ENCODE measurements at places on chromosomes 6 and 20. TPM values are rescaled to one million over a fixed set of nuclear protein-coding genes. Genes with fewer than 3 reads are reported as not detected.

- H3K4me1 ChIP-seq: no peaks in the 10 kb centered on the region
- H3K36me3 ChIP-seq: no peaks in the 10 kb centered on the region
- DNase-seq: no peak
Measured at GRCh38 chr6:3347826-3348225, 89.1 kb downstream of the PSMG4 start.

- H3K27me3 ChIP-seq: no peaks in the 10 kb centered on the region
- no peak overlapping the region for H3K27ac ChIP-seq
- DNase-seq: no peak
Measured at GRCh38 chr6:61959196-61959595, 326.8 kb downstream of the KHDRBS2 start.

GRCh38 chr6:108250240-108250866, 10.5 kb downstream of the SNX3 start:
- no peaks in the 10 kb centered on the region for H3K4me1 ChIP-seq
- no peaks in the 10 kb centered on the region for H3K36me3 ChIP-seq
- no peak overlapping the region for H3K4me3 ChIP-seq
- H3K27me3 ChIP-seq: no peaks in the 10 kb centered on the region
- peak; percentile 29 for DNase-seq

- no peaks in the 10 kb centered on the region for H3K27me3 ChIP-seq
- H3K36me3 ChIP-seq: no peaks in the 10 kb centered on the region
- no peak overlapping the region for H3K27ac ChIP-seq
- H3K4me1 ChIP-seq: peaks cover 18% of the 10 kb centered on the region
- H3K4me3 ChIP-seq: no peak overlapping the region
Measured at GRCh38 chr20:14404515-14404914, 67.1 kb upstream of the FLRT3 start.

DNA sequence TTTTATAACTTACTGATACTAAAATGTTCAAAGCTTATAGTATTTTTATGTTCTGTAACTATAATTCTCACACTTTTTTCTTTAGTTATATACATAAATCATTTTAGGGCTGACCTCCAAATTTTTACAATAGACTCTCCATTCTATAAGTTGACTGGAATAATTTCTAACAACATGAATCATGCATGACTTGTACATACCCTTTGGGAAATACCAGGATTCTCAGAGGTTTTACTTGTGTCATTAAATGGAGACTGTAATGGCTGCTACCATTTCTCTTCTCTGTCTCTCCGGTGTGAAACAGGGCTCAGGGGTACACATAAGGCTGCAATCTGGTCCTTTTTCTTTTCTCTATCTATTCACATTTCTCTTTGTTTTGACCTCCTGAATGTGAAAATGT, 222.2 kb upstream of the FLRT3 start:
- no peak overlapping the region for H3K4me3 ChIP-seq
- DNase-seq: no peak
- no peaks in the 10 kb centered on the region for H3K27me3 ChIP-seq
- peaks cover 28% of the 10 kb centered on the region for H3K4me1 ChIP-seq
- no peak overlapping the region for H3K27ac ChIP-seq

- peaks cover 11% of the 10 kb centered on the region for H3K4me1 ChIP-seq
- H3K36me3 ChIP-seq: no peaks in the 10 kb centered on the region
- H3K27me3 ChIP-seq: peaks cover 15% of the 10 kb centered on the region
- no peak overlapping the region for H3K27ac ChIP-seq
Measured at GRCh38 chr20:37414224-37415035, 68.5 kb downstream of the SRC start.

Gene SPATS1
- not detected for total RNA-seq

Gene COX4I2
- total RNA-seq: not detected

Gene RIMS4
- not detected for total RNA-seq

Gene WFDC12
- not detected for total RNA-seq

Gene HLA-DRB5
- not detected for total RNA-seq

Gene MMP24
- 7.1 TPM for total RNA-seq

Gene FOXF2
- total RNA-seq: 5.1 TPM
